ENCODE measurements at places on chromosomes 11 and 22. TPM values are rescaled to one million over a fixed set of nuclear protein-coding genes. Genes with fewer than 3 reads are reported as not detected.

The BTBD18 gene
- not detected for total RNA-seq

DNA sequence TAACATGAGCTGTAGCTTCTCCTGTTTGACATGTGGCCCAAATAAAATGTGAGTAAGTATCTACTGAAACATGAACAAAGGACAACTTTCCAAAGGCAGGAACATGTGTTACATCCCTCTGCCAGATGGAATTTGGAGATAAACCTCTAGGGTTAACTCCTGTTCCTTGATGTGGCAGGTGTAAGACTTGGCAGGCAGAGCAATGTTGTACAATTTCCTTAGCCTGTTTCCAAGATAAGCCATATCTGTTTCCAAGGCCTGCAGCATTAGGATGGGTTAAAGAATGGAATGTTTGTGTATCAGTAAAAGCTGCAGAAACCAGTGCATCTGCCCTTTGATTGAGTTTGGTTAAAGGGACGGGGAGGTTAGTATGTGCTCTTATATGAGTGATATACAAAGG, 8.8 kb upstream of the DNAJB13 start:
- no peak for DNase-seq

DNA sequence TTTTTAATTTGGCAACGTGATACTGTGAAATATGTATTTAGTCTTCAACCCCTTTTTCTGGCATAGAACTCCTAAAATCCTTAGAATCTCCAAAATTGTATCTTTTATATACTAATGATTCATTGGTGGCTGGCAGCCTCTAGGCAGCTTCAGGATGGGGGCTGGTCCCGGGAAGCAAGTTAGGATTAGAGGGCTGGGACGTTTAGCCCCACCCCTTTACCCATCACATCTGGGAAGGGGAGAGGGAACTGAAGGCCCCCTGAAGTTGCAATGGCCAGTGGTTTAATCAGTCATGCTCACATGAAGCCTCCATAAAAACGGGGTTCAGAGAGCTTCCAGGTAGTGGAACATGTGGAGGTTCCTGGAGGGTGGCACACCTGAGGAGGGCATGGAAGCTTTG, 7.1 kb downstream of the IL17RA start:
- DNase-seq: no peak

The GGTLC3 gene
- total RNA-seq: not detected

DNA sequence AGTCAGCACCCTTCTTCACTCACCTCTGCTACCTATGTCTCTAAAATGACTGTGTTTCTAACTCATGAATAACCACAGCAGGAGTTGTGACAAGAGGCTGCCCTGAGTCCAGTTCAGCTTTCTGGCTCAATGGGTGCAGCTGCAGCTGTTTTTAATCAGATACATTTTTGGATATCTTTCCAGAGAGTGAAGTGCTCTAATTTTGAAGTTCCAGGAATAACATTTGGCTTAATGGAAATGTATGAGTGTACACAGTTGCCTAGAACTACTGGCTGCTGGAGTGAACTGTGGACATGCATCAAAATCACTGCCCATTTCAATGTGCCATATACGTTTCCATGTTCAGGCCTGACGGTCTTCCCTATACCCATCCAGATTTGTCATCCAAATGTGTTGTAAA, 769.5 kb upstream of the ANO3 start:
- no peak for DNase-seq

DNA sequence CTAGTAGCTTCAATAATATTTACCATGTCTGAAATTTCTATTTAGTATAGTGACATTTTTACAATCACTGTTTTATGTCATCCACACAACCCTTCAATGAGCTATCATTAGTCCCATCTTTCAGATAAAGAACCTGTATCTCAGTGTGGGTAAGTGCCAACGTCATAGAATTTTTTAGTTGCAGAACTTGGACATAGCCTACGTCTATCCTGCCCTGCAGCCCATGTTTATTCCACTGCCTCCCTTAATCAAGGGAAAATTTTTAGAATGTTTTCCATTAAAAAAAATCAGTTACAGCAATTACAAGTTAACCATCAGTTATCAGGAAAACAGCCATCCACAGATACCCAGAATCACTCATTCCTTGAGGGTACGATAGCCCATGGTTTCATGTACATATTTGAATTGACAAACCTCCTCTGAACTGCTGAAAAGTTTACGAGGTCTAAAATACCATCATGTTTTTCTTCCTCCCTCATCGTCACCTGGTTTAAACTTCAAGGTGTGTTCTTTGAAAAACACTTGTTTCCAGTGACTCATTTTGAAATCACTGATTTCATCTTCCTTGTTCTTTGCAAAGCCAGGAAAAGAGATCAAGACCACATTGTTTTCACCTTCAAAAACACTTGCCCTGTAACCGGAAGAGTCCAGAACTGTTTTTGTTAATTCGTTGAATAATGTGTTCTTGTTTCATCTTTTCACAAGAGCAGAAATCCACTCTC, 100.9 kb downstream of the FAM76B start:
- no peak for DNase-seq

DNA sequence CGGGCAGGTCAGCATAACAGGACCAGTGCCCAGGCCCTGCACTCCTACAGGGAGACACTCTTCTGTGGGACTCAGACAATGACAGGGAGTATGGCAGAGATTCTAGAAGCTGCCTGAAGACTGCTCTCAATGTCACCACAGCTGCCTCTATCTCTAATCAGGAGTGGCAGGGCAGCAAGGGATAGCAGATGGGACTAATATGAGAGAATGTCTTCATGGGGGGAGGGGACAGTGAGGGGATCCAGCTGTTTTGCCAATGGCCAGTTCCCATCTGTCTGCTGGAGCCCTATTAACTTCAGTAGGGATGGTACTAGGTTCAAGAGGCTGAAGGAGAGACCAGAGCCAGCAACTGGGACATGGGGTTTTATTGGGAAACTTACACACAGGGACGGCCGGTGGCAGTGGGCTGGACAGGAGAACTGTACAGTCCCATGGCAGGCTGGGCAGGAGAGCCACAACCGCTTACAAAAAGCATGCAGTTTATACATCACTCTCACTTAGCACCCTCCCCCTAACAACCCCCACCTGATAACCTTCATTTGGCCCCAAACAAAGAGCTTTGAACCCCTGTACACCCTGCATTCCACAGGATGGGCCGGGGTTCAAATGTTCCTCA, 2.5 kb upstream of the CD82 start:
- no peak for DNase-seq

The LRRC10B gene
- total RNA-seq: 3.2 TPM

The MMP12 gene
- total RNA-seq: 0.27 TPM

GRCh38 chr11:78112582-78113275, 26.7 kb downstream of the ALG8 start:
- DNase-seq: no peak

DNA sequence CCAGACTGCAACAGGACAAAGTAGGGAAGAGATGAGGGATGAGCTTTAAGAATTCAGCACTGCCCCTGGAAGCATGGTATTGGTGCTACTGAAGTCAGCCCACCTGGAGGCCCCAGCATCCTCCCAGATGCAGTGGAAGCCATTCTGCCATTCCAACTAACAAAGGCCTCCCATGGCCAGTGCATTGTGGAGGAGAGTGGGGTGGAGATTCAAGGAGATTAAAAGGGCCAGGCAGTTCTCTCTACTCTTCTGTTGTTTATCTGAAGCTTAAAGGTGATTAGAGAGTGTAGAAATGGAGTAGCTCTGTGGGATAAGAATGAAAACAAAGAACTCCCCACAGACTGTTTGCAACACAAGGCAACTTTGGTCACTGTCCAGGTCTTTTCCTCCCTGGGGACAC, 24.1 kb upstream of the TSKU start:
- DNase-seq: no peak

DNA sequence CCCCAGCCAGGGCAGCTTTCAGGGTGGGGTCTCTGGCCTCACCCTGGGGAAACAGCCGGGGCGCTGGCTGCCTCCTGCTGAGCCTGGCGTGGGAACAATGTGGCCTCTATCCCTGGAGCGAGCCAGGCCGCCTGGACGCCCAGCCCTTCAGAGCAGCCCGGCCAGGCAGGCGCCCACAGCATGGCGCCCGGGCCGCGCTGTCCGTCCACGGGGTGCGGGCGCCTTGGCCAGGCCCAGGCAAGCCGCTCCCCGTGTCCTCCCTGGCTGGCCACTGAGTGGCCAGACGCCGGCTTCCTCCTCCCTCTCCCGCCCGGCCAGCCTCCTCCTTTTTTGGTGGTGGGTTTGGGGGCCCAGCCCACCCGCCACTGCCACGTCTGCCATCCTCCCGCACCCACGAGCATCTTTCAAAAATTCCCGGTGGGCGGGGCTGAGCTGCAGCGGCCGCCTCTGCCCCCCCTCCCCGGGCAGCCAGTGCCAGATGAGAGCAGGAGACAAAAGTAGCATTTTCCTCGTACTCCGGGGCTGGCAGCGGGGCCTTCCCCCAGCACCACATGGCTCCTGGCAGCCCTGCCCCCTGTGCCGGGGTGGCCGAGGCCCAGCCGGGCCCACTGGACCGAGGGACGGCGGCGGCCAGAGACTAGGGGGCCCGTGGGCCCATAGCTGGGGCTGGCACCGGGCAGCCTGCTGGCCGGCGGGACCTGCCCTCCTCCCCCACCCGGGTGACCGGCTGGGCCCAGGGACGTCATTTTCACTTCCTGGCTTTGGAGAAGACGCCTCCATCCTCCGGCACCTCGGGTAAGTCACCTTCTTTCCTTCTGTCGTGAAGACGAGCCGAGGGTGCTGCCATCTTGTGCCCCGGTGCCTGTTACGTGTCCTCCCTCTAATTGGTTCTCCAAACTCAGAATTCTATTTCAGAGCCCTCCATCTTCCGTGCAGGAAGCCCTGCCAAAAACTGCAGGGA, 70.2 kb upstream of the PPARA start:
- no peak for DNase-seq

The CYTH4 gene
- not detected for total RNA-seq

DNA sequence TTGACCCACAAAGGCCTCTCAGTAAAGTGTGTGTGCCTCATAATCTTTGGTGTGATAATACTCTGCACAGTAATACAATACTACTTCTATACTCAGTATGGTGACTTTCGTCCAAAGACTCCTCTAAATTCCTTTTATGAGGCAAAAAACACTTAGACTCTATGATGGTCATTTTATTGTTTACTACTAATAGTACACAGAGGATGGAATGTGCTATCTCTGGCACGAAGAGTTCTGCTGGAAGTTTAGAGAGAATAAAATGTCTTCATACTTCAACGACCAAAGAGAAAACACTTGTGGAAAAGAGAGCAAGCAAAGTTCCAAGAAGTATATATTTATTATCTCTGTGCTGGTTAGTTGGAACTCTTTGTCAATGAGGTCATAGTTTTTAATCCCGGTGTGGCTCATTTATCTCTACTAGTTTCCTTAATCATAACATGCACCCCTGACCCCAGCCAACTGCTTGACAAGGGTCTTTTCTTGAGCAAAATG, 7.5 kb upstream of the CSTF3 start:
- DNase-seq: no peak

GRCh38 chr11:114399490-114400215, 658 bp downstream of the C11orf71 start:
- DNase-seq: no peak

The SAA4 gene
- total RNA-seq: not detected

The FXYD6 gene
- 22.9 TPM for total RNA-seq

The LAYN gene
- total RNA-seq: 9.2 TPM

DNA sequence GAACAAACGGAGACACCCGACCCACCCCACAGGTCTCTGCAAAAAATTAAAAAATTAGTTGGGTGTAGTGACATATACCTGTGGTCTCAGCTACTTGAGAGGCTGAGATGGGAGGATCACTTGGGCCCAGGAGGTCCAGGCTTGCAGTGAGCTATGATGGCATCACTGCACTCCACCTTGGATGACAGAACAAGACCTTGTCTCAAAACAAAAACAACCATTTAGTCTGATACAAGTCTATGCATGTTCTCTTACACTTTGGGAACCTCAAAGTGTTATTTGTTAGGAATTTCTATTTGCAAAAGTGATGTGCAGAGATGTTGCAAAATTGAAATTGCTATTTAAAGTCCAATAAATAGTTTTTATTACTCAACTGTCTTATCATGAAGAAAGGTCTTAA, 14.3 kb downstream of the ATG13 start:
- DNase-seq: no peak

DNA sequence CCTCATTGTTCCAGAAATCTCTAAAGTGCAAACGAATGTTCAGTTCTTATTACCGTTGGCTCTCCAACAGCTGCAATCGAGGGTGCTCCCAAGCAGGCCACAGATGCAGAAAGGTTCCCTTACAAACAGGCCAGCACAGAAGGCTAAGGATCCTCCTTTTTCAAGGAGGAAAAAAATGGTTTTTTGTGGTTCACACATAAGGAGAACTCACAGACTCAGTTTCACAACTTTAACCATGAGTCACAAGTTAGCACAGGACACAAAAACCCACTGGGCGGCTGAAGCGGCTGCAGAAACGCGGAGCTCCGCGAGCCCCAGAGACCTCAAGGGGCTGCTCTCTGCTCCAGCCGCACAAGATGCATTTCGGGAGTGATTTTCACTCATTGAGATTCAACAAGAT, 98.2 kb upstream of the PRR5 start:
- DNase-seq: no peak

The MMP1 gene
- total RNA-seq: 6.5 TPM

The OR51B2 gene
- total RNA-seq: not detected

- DNase-seq: no peak
These were observed 5.5 kb downstream of the TTC28 start for GRCh38 chr22:28674121-28674563.

The MFRP gene
- not detected for total RNA-seq

DNA sequence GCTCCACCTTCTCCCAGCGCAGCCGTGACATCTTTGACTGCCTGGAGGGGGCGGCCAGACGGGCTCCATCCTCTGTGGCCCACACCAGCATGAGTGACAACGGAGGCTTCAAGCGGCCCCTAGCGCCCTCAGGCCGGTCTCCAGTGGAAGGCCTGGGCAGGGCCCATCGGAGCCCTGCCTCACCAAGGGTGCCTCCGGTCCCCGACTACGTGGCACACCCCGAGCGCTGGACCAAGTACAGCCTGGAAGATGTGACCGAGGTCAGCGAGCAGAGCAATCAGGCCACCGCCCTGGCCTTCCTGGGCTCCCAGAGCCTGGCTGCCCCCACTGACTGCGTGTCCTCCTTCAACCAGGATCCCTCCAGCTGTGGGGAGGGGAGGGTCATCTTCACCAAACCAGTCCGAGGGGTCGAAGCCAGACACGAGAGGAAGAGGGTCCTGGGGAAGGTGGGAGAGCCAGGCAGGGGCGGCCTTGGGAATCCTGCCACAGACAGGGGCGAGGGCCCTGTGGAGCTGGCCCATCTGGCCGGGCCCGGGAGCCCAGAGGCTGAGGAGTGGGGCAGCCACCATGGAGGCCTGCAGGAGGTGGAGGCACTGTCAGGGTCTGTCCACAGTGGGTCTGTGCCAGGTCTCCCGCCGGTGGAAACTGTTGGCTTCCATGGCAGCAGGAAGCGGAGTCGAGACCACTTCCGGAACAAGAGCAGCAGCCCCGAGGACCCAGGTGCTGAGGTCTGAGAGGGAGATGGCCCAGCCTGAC, 2.5 kb downstream of the TSSC4 start:
- DNase-seq: no peak

The RAPSN gene
- 0.39 TPM for total RNA-seq

The C11orf86 gene
- 2.6 TPM for total RNA-seq

GRCh38 chr22:27473533-27473932, 328.0 kb downstream of the MN1 start:
- DNase-seq: no peak

Measured in type B pancreatic cell (in vitro differentiated cells).